ENCODE measurements at places on chromosomes 4 and X.

GRCh38 chrX:132750331-132751062 lies 207.9 kb downstream of the HS6ST2 start:
- no peak for DNase-seq

DNA sequence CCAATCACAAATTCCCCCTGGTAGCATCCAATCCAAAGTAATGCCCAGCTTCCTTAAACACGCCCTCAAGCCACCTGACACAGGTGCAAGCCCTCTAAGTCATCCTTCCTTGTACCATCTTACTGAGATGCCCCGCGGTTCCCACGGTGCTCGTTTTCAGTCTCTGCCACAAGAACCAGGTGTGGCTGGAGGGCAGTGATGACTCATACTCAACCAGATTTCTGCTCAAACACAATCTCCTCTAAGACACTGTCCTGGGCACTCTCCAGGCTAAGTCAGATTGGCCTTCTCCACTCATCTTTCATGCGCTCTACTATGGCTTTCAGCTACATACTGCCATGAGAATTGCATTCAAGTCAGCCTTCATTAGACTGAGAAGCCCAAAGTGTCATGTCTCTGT lies 3.5 kb downstream of the SH3KBP1 start:
- peak; percentile 31 for DNase-seq

DNA sequence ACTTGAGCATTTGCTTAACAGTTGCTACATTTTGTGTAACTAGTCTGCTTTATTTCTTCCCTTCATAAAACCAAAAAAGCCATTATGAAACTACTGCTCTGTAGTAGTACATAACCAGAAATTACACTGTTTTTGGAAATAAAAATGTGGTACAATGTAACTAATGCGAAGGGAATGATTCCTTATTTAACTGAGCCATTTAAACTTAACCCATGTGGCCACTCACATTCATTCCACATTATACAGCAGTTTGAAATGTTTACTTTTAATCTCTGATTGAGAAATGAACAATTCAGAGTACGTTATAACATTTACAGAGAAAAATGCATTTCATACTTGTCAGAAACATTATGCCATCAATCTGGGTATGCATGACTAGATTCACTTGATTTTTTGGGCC lies 94.2 kb downstream of the NYX start:
- no peak for DNase-seq

DNA sequence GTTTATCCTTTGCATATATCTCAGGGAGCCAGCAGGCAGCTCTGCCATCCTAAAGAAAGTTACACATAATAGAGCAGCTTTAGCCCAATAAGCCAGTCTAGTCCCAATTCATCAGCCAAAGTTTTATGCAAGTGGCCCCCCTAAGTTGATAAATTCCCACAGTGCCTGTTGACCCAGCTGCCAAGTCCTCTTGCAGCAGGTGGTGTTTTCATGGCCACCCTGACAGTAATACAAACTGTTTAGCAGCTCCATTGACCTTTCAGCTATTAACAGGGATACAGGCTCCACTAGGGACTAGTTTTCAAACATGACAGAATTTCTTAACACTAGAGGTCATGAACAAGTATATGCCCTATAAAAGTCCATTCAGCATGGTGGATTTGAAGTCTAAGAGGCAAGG lies 77.5 kb downstream of the HHIP start:
- no peak for DNase-seq

GRCh38 chrX:119945481-119945880 lies 1.9 kb upstream of the NKAP start:
- no peak for DNase-seq

DNA sequence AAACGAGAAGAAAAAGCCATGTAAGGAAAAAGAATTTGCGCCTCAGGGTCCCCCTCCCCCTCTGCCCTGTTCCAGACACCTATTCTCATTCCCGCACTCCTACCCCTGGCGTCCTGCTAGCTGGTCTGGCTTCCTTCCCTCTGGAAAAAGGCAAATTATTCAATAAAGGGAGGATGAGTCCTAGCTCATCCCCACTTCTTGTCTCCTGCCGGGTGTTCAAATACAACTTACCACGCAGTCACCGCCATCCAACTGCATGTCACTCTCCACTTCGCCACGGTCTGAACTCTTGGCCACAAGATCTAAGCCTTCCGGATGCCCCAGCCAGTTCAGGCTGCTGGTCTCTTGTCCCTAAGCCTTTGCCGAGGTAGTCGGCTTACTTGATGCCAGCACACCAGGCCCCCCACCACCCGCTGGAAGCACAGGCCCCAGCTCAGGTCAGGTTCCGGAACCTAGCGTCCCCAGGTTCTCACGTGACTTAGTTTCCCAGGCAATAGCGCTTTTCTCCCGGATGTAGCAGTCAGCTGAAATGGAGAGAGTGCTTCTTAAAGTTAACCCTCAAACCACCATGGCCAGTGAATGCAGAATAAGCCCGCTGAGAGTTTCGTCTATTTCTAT lies 209.6 kb upstream of the SPIN4 start:
- peak; percentile 67 for DNase-seq

GRCh38 chr4:107147873-107148272 lies 111.8 kb upstream of the DKK2 start:
- no peak for DNase-seq

- DNase-seq, result no peak
These were observed 103.0 kb upstream of the MAML3 start for GRCh38 chr4:140256941-140257340.

GRCh38 chrX:24081661-24082154 lies 27.0 kb downstream of the EIF2S3 start:
- peak; percentile 34 for DNase-seq

- DNase-seq, result no peak
These were observed 641.1 kb upstream of the ATOH1 start for GRCh38 chr4:93187466-93187865.

GRCh38 chrX:151830911-151831310 lies 81.8 kb upstream of the MAGEA4 start:
- DNase-seq, result no peak

GRCh38 chrX:133916984-133917722 lies 68.2 kb downstream of the GPC3 start:
- DNase-seq, result no peak

- no peak for DNase-seq
These were observed 13.6 kb downstream of the PRSS12 start for GRCh38 chr4:118338981-118339765.

- no peak for DNase-seq
These were observed 650.0 kb upstream of the BOD1L1 start for GRCh38 chr4:14277505-14277904.

DNA sequence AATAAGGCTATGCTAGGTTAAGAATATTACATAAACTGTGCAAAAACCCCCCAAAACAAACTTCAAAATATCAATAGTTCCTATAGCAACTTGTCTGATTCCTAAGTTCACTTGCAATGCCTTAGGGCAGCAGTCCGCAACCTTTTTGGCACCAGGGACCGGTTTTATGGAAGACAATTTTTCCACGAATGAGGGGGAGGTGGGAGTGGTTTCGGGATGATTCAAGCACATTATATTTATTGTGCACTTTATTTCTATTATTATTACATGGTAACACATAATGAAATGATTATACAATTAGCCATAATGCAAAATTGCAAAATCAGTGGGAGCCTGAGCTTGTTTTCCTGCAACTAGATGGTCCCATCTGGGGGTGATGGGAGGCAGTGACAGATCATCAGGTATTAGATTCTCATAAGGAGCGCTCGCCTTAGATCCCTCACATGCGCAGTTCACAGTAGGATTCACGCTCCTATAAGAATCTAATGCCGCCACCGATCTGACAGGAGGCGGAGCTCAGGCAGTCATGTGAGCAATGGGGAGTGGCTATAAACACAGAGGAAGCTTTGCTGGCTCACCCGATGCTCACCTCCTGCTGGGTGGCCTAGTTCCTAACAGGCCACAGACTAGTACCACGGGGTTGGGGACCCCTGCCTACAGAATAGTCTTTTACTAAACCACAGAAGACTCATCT lies 39.7 kb downstream of the ACOX3 start:
- DNase-seq, result no peak

DNA sequence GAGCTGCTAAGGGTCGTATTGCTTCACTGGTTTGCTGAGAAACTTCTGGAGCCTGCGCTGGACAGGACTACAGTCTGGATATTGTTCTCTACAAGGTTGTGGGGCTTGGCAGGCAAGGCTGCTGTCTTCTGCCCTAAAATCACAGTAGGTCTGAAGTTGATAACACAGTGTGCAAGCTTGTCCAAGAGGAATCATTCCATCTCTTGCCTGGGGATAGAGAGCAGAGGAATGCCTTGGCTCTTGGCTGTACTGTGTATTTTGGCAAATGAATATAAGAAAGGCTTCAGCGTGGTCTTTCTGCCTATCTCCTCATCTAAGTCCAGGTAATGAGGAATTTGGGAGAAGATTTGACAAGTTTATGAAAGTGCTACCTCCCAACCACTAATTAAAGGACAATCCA lies 9.4 kb upstream of the RASL11B start:
- no peak for DNase-seq

DNA sequence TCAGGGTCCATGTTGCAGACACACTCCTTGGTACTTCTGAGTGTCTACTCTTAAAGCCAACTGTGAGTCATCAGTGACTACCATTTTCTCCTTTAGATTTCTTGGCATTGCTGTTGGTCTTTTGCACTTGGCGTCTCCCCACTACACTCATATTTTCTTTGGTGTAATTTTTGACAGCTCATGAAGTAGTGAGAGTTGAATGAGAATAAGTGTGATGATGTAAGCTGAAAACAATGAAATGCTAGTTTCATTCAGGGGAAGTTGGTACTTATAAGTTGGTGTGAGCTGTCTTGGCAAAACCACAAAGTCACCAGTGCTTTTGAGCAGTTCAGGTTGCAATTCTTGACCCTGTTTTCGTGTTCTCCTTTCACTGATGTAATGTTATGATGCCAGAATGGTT lies 142.9 kb upstream of the ARX start:
- no peak for DNase-seq

DNA sequence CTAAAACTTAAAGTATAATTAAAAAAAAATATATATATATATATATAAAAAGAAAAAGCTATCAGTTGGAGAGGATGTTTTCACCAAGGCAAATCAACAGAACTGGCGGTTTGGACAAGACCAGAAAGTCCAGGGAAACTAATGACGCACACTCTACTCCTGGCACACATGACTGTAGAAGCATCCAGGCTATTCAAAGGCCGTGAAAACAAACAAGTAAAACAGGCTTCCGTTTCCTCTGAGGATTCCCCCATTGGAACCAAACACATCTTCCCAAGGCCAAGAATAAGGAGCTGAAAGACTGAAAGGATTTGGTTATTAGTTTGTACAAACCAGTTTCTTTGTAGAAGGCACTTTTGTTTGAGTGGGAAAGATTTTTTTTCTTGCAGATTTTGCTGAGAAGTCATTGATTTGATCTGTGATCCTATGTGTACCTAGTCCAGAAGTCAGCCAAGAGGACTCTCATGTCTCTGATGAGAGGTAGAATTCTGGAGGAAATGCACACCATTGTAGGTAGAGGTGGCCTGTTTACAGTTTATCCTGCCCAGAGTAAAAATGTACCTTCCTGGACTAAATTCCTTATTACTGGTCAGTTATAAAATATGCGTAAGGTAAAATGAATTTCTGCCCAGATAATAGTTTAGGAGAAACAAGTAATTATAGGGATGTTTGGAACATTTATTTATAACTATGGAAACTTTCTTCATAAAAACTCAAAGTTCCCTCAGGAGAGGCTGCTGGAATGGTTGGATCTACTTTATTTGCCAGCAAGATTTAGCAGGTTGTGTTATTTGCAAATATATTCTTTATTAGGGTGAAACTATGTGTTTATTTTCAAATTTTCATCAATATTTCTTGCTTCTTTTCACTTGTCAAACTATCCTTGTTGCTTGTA lies 66.5 kb downstream of the DMP1 start:
- DNase-seq, result no peak

DNA sequence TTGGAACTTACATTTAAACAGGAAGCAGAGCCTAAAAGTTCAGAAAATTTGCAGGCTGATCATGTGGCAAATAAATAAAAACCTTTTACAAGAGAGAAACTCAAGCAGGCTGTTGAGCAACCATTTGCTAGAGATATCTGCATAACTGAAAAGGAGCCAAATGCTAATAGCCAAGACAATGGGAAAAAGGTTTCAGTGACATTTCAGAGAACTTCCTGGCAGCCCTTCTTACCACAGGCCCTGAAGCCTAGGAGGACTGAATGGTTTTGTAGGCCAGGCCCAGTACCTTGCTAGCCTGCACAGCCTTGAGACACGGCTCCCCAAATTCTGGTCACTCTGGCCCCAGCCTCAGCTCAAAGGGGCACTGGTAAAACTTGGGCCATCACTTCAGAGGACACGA lies 945.1 kb downstream of the ADGRL3 start:
- DNase-seq, result no peak

- no peak for DNase-seq
These were observed 166.8 kb downstream of the COL4A6 start for GRCh38 chrX:108271397-108271787.

DNA sequence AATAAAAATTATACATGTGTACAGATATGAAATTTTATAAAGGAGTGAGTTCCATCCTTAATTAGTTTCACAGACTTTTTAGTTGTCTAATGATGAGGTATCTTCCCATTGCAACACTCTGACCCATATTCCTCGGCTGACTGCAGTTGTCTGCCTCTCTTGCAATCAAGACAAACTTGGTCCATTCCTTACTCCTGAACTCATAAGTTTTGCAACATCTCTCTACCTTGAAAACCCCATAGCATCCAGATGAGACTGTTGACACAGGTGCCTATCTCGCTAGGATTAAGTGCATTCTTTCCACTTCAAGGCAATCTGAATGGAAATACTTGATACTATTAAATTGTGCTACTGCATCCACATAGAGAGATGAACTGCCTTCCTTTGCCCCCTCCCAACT lies 2.3 kb downstream of the XKRX start:
- DNase-seq, result no peak

DNA sequence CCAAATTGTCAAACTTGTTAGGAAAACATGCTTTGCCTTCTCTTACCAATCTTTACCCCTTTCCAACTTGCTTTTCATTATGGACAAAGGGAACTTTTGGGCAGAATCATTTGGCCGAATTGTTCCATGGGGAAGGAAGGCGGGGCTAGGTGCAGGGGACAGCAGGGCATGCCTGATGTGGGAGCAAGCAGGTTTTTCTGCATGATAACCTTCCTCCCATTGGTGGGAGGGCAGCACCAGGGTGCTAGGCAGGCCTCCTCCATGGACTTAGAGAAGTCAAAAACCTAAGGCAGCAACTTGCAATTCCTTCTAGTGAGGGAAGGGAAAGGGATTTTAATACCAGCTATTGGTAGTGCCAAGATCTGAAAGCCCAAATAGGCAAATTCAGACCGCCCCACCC lies 260.5 kb downstream of the MAPK10 start:
- no peak for DNase-seq

DNA sequence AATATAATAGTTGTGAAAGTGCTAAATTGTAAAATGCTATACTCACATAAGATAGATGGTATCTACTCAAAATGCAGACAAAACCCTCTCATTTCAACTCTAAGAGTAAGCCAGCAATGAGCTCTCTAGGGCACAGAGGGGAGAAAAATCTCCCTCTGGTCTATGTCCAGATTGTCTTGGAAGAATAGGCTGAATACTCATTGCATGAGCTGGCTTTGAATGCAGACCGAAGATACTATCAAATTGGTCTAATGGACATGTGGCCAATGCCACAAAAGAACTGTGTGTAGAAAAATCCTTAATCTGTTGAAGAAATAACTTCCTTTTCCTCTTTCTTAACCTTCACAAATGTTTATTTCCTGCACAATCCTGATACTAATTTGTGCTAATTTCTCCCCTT lies 3.5 kb downstream of the ZXDA start:
- DNase-seq, result no peak

GRCh38 chr4:181176306-181176705 lies 1066.9 kb upstream of the TENM3 start:
- DNase-seq, result no peak

Measured in LoVo (cell line).